ENCODE measurements at places on chromosomes 7 and 10.
A peak's percentile ranks its signal among the peaks of the same experiment; 100 is the strongest.

DNA sequence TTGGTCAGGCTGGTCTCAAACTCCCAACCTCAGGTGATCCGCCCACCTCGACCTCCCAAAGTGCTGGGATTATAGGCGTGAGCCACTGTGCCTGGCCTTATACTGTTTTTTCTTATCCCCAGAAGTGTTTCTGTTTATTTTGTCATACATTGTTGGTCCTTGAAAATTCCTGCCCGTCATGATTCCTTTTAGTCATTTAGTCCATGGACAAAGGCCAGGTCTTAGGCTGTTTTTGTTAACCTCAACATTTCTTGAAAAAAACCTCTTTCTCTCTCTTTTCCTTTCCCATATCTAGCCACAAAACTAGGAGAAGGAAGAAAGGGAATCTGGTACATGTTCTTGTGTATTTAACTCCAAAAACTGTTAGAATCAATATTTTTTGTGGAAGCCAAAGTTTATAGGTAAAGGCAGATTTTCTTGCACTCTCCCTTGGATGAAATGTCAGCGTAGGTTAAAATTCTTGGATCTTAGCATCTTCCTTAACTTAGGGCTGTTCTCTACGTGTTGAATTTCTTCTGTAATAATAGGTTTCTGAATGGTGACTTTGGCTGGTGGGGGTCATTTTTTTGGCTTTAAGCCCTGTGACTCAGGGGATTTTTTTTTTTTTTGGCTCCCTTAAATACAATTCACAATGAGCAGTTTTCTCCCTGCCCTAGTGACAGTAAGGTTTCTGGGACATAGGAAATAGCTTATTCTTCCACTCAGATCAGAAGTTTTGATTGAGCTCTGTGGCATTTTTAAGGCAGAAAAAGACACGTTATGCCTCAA is 500.8 kb downstream of the AUTS2 start:
- no peak for DNase-seq

- no peak for DNase-seq
Measured at GRCh38 chr7:55127622-55128081, 108.8 kb downstream of the EGFR start.

- no peak for DNase-seq
Measured at GRCh38 chr7:52712938-52713337, 322.5 kb upstream of the POM121L12 start.

GRCh38 chr10:58618158-58618676 is 105.5 kb downstream of the BICC1 start:
- DNase-seq, result no peak

- peak; percentile 19 for DNase-seq
Measured at GRCh38 chr10:22648547-22648961, 65.8 kb downstream of the PIP4K2A start.

DNA sequence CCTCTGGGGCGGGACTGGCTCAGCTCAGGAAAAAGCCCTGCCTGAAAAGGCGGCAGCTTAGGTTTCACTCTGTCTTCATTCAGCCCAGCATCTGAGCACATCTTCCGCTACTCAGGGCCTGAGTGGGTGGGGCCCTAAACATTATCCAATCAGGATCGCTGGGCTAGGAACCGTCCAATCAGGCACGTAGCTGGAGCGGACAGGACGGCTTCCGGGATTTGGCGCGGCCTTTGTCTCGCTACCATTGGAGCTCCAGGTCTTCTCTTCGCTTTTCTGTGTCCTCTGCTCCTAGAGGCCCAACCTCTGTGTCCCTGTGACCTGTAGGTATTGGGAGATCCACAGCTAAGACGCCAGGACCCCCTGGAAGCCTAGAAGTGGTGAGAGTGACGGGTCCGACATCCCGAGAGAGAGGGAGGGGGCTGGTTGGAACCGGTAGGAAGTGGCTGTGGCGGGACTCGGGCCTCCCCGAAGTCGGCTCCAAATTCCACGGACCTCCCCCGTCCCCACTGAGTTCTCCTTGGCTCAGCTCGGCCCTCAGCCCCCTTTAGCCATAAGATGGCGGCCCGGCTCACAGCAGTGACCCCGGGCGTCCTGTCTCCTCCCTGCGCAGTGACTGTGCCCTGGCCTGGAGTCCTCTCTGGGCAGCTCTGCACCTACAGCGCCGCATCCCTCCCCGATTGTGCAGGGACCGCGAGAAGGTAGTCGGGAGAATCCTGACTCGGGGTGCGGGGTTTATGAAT is 99.1 kb downstream of the ZNF680 start:
- peak; percentile 80 for DNase-seq

DNA sequence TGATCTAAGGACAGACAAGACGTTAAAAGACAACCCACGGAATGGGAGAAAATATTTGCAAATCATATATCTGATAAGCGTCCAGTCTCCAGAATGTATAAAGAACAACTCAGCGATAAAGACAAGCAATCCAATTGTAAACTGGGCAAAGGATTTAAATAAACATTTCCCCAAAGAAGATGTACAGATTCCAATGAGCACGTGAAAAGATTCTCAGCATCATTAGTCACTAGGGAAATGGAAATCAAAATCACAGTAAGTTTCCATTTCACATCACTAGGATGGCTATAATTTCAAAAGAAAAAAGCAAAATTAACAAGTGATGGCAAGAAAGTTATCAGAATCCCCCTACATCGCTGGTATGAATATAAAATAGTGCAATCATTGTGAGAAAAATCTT is 316.1 kb downstream of the SFMBT2 start:
- DNase-seq, result no peak

- DNase-seq, result no peak
Measured at GRCh38 chr7:148436571-148436970, 154.0 kb upstream of the C7orf33 start.

- DNase-seq, result no peak
Measured at GRCh38 chr7:129277629-129278028, 52.8 kb downstream of the AHCYL2 start.

GRCh38 chr10:10118131-10118530 is 899.5 kb upstream of the CELF2 start:
- no peak for DNase-seq

DNA sequence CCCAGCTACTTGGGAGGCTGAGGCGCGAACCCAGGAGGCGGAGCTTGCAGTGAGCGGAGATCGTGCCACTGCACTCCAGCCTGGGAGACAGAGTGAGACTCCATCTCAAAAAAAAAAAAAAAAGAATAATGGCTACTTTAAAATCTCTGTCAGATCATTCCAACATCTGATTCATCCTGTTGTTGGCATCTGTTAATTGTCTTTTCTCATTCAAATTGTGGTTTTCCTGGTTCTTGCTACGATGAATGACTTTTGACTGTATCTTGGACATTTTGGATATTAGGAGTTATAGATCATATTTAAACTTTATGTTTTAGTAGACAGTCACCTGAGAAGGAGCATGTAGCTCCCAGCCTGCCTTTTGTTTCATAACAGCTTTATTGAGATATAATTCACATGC is 8.5 kb downstream of the TPST1 start:
- DNase-seq, result no peak

GRCh38 chr10:121818599-121818998 is 109.2 kb downstream of the ATE1 start:
- DNase-seq, result no peak

DNA sequence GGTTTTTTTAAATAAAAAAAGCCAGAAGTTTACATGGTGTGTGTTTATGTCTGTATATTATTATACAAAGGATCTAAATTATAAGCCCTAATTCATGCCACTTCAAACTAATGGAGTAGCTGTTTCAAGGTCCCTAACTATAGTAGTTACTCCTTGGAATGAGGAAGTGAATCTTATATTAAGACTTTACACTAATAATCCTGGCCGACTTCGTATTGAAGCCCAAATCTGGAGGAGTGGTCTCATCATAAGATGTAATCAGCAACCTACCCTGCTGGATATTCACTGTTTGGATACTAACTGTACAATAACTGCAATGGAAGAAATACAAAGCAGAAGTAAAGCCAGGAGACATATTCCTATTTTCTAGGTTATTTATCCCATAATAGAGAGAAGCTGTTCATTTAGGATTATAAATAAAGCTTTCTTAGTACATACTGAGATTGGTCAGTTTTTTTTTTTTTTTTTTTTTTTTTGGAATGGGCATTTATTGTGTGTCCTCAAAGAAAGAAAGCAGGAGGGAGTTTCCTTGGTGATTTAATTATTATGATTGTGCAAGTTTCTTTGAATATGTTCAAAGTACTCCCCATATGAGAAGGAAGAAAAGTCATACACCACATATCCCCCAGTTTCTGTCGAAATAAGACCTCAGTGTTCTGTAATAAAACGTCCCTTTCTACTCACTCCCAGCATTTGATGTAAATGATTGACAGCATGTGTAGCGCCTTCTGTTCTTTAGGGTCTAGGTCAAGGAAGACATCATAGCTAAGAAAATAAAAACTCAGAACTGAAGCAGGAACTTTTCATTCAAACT is 397.8 kb downstream of the EXOC4 start:
- peak; percentile 14 for DNase-seq

Measured in GF-D8 (cell line).